Stimulated activated naive CD4-positive, alpha-beta T cell (primary cell): ENCODE measurements at places on chromosomes 5 and 9.
A peak's percentile ranks its signal among the peaks of the same experiment; 100 is the strongest.

DNA sequence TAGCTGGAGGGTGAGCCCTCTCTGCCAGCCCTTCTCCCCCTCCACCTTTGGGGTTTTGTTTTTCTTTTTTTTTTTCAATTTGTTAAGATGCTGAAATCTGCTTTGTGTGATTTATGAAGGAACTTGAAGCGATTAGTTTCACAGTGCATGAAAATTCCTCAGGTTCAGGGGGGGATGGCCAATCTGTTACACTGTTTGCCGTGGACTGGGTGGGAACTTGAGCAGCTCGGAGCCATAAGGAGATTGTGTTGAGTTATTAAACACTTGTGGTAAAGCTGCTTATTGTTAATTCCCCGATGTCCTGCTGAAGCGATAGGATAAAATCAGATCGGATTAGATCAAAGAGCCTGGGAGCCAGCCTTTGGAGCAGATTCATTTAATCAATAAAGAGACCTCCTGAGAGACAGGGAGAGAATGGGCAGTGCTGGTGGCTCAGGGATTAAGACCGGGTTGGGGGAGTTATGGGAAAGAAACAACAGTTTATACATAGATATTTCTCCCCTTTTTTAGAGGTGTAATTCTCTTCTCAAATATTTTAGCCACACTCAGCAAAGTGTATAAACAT is 105.8 kb upstream of the SPATA31D4 start:
- DNase-seq: no peak

DNA sequence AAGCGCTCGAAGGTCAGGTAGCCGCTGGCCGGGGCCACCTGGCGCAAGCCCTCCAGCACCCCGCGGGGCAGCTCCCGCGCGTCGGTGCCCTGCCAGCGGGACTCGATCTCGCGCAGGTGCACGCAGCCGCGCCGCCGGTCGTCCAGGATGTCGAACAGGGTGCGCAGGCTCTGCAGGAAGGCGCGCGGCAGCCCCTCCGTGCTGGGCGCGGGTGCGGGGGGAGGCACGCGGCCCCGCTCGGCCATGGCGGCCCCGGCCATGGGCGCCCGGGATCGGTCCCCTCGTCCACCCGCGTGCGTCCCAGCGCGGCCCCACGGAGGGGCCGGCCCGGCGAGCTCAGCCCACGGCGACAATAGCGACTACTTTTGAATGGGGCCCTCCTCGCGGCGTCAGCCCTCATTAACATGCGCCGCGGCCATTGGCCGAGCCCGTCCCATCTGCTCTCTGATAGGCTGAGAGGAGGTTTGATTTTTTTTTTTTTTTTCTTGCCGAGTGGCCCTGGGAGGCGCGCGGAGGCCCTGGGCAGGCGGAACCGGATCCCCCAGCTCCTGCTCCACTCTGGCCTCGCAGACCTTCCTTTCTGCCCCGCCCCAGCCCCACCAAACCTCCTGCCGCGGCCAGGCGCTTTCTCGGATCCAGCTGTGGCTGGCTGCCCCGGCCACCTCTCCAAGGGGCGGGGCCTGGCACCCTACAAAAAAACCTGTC is at the start of gene SAPCD2:
Gene SAPCD2 (minus strand): TSS at position 357 of the 705 bp plus-strand sequence. CDS start 97 bp downstream, at position 260.
- DNase-seq: peak; percentile 70

GRCh38 chr5:3509290-3509689 is 86.3 kb upstream of the IRX1 start:
- no peak for DNase-seq

DNA sequence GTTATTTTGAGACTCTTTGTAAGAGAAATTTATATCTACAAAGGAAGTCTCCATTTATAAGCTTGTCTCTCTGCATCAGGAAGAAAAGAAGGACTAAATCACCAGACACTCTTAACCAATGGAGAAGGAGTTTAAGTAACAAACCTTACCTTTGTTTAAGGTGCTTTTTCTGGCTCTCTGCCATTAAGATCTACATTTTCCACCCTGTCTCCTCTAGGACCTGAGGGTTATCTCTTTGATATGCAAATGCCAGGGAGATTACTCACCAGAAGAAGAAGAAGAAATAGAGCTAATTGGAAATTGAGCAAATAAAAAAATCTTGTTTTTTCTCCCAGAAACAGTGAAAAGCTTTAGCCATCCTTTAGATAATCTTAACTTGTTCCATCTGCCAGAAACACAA is 60.9 kb downstream of the CDKN2A start:
- DNase-seq: no peak

DNA sequence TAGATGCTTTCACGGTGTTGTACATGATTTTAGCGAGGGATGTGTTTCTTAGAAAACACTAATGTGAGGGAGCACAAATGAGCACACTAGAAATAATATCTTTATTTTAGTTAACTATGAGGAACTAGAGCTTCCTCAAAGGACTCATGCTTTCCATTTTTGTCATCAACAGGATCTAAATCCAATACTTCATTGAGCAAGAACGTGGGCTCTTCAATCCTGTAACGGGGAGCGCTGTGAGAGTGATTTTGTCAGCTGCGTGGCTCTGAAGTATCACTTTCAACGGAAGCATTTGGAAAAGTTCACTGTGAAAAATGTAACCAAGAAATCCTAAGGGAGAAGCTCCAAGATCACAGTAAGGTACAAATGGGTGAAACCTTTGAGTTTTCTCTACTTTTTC is 93.2 kb downstream of the LIX1 start:
- DNase-seq: no peak

GRCh38 chr5:170361116-170361515 is 28.1 kb downstream of the KCNMB1 start:
- no peak for DNase-seq

GRCh38 chr5:167451076-167451475 is 840.4 kb upstream of the WWC1 start:
- DNase-seq: no peak

- DNase-seq: no peak
Measured at GRCh38 chr5:134553821-134554267, 28.4 kb downstream of the JADE2 start.

- DNase-seq: no peak
Measured at GRCh38 chr5:5006548-5006947, 133.6 kb upstream of the ADAMTS16 start.

DNA sequence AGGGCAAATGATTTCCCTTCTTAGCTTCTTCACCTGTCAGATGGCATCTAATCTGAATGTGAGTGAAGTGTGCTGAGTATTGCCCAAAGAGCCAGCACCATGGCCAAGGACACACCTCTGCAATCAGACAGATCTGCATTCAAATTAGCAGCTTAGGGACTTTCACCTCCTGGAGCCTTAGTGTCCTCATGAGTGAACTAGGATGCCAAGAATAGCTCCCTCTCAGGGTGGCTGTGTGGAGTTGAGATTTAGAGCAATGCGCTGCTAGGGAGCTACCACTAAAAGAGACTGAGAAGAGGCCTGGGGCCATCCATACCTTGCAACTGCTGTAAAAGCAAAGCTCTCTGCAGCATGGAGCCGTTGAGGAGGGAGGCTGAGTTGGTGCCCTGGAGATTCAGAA is 1.4 kb downstream of the CIZ1 start:
- no peak for DNase-seq

GRCh38 chr5:156386976-156387375 is 60.0 kb downstream of the SGCD start:
- DNase-seq: no peak

DNA sequence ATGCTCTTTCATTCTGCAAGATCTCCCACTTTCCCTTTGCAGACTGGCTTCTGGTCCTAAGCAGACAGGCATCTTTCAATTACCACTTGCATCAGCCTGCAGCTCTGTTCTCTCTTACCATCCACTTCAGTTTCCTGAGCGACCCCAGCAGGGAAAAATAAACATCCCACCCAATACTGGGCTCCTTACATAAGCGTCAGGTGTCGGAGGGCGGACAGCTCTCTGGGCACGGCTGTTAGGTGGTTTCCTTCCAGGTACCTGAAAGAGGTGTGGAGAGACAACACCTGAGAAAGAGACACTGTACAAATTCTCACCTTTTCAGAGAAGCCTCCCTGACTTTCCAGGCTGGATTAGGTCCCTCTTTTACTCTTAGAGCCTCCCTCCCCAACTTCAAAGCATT is 145.1 kb upstream of the PANK3 start:
- no peak for DNase-seq

GRCh38 chr9:69888856-69889585 is 68.4 kb downstream of the CFAP95 start:
- no peak for DNase-seq

DNA sequence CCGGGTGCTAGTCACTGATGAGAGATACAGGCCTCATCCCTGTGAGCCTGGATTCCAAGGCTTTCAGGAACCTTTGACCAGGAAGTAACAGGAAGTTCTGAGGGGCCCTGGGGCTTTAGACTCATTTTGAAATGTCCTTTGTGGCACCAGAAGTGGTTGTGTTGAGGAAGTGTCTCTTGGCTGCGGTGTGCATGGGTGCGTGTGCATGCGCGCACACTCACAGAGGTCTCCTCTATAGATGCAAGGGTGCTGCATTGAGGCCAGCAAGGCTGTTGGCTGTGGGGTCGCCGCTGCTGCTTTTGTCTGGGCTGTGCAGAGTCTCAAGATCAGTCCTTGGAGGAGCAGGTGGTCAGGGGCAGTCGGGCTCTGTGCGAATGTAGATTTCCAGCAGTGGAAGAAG is 7.6 kb downstream of the RAB24 start:
- DNase-seq: no peak

GRCh38 chr5:19229179-19229835 is 758.7 kb downstream of the CDH18 start:
- no peak for DNase-seq

GRCh38 chr5:91162534-91163381 is 220.4 kb downstream of the ARRDC3 start:
- no peak for DNase-seq

- DNase-seq: no peak
Measured at GRCh38 chr5:82992646-82993045, 84.5 kb downstream of the TMEM167A start.

- no peak for DNase-seq
Measured at GRCh38 chr5:180602481-180603075, 11.3 kb upstream of the SCGB3A1 start.

GRCh38 chr9:14345354-14346230 is 31.7 kb upstream of the NFIB start:
- no peak for DNase-seq

DNA sequence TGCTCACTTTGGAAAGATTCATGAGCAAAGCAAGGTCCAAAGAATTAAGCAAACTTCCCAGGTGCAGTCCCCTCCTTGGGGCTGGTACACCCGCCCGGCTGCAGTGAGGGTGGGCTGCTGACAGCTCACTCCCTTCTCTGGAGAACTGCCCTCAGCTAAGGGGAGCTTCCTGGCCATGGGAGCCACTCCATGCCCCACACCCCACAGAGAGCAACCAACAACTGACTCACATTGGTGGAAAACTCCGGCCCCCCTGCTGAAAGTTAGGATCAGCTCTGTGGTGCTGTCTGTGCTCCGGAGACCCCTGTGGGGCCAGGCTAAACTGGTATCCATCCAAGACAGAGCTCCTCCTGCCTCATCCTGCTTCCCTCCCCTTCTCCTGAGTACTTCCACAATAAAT is 223.0 kb downstream of the GABBR2 start:
- DNase-seq: no peak

DNA sequence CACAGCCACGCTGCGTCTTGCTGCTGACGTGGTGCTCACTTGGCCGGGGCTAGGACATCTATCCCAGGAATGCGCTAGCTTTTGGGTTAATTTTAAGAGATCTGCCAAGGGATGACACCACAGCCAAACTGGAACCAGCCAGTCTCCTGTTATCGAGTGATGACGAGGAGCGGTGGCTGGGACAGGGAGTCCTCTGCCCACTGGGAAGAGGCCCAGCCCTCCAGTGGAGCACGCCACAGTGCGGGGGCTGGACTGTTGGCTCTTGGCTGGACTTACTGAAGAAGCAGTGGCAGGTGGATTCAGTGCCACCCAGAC is 55.1 kb upstream of the PHYKPL start:
- DNase-seq: no peak
